Activated CD4-positive, alpha-beta memory T cell treated with anti-CD3 and anti-CD28 coated beads, Interleukin-2, amount 10 ng/mL, durations not matched to agents 7 days and 5 days (primary cell): ENCODE measurements at places on chromosomes 16 and 17.

DNA sequence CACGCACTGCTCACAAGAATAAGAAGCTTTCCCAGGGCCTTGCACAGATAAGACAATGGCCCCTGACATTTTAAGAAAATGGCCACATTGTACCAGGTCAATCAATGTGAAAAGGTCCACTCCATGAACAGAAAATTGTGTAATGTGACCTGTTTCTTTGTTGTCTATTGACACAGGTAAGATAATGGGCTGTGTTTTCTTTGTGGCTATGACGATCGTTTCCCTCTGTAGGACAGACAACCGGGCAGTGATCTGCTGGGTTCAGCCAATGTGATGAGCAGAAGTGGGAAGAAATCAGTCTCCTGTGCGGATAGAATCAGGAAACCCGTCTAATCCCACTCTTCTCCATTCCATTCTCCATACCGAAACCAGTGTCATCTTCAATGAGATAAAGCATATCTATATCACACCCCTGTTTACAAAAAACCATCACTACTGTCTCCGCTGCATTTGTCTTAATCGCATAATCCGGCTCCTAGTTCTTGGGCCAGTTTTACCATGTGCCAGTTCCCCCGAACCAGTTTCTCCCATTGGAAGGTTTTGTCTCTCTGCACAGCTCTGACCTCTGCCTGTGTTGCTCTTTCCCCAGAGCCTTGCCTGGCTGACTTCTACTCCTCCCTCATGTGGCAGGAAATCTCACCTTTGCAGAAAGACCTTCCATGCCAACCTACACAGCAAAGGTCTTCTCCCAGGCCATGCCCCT, 66.9 kb upstream of the ATF7IP2 start:
- no peak for DNase-seq

- DNase-seq: no peak
Measured at GRCh38 chr16:67252609-67253497, 4.1 kb downstream of the SLC9A5 start.

GRCh38 chr17:3870871-3871306, 22.0 kb downstream of the CAMKK1 start:
- no peak for DNase-seq

- DNase-seq: peak; percentile 75
Measured at GRCh38 chr16:84507011-84507982, 2.8 kb upstream of the MEAK7 start.

GRCh38 chr16:12724226-12724625, 79.5 kb downstream of the CPPED1 start:
- no peak for DNase-seq

DNA sequence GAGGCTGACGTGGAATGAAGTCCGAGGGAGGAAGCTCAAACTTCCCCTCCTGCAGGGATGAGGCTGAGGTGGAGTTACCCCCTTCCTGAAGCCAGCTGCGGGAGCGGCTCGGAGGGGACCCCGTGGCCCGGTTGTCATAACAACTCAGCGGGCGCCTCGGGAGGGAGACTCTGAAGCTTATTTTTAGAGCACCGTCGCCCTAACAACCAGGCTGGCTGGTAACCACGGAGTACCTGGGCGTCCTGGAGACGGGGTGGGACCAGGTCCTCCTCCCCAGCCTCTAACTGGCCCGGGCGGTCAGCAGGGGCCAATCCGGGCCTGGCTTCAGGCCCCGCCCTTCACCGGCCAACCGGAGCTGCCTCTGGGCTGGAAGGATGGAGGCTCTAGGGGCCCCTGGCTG, 27.7 kb downstream of the NECAB2 start:
- DNase-seq: no peak

DNA sequence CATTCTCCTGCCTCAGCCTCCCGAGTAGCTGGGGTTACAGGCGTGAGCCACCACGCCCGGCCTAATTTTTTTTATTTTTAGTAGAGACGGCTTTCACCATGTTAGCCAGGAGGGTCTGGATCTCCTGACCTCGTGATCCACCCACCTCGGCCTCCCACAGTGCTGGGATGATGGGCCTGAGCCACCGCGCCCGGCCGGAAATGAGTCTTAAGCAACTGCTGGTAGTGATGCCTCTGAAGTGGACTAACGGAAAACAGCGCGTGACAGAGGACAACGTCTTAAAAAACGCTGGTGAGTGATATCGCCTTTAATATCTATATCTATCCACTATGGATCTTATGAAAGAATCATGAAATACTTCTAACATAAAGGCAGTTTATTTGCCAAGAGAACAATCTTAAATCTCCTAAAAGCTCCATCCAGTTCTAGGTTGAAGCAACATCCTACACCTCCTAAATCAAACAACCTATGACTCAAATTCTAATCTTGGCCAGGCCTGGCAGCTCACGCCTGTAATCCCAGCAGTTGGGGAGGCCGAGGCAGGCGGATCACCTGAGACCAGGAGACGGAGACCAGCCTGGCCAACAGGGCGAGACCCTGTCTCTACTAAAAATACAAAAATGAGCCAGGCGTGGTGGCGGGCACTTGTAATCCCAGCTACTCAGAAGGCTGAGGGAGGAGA, 69.8 kb downstream of the NXN start:
- DNase-seq: no peak

- DNase-seq: no peak
Measured at GRCh38 chr17:56894859-56895455, 18.9 kb downstream of the TRIM25 start.

DNA sequence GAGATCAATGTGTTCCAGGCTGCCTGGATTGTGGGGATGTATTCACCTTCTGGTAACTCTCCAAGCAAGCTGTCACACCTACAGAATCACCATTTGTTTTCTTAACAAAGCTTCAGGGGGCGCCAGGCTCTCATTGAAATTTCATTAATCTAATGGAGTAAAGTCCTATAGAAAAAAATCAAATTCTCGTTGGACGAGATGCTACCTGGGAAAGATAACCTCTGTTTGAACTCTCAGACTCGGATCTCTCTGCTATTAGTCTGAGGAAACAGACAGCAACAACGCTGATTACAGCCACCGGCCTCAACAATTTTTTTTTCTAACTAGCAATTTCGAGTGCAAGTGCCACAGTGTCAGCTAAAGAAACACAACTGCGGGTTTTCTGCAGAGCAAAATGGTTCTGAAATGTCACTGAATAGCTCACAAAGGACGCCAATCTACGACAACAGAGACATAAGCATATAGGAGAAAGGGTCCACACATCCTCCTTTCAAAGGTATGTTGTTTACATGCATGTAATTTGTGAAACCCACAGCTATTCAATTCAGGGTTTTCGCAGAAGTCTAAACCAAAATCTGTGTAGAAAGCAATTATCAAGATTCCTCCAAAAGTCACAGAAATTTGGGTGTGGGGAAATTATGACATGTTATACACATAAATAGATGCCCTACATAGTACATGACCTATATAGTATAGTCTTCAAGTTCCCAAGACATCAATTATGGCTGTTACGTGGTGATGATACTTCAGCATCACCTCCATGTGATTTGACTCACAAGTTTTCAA, 135.8 kb downstream of the SKAP1 start:
- no peak for DNase-seq

- DNase-seq: no peak
Measured at GRCh38 chr16:17605784-17606183, 135.0 kb upstream of the XYLT1 start.

- DNase-seq: no peak
Measured at GRCh38 chr17:60154616-60155426, 5.0 kb downstream of the CA4 start.

- DNase-seq: no peak
Measured at GRCh38 chr16:51473091-51473490, 322.0 kb upstream of the SALL1 start.

GRCh38 chr17:49779739-49780231, 8.7 kb upstream of the KAT7 start:
- DNase-seq: peak; percentile 26

GRCh38 chr17:70070305-70071027, 4.6 kb upstream of the KCNJ16 start:
- no peak for DNase-seq

- peak; percentile 45 for DNase-seq
Measured at GRCh38 chr17:35612924-35613521, 25.9 kb downstream of the AP2B1 start.

GRCh38 chr16:29747947-29748759, 2.4 kb upstream of the C16orf54 start:
- no peak for DNase-seq

DNA sequence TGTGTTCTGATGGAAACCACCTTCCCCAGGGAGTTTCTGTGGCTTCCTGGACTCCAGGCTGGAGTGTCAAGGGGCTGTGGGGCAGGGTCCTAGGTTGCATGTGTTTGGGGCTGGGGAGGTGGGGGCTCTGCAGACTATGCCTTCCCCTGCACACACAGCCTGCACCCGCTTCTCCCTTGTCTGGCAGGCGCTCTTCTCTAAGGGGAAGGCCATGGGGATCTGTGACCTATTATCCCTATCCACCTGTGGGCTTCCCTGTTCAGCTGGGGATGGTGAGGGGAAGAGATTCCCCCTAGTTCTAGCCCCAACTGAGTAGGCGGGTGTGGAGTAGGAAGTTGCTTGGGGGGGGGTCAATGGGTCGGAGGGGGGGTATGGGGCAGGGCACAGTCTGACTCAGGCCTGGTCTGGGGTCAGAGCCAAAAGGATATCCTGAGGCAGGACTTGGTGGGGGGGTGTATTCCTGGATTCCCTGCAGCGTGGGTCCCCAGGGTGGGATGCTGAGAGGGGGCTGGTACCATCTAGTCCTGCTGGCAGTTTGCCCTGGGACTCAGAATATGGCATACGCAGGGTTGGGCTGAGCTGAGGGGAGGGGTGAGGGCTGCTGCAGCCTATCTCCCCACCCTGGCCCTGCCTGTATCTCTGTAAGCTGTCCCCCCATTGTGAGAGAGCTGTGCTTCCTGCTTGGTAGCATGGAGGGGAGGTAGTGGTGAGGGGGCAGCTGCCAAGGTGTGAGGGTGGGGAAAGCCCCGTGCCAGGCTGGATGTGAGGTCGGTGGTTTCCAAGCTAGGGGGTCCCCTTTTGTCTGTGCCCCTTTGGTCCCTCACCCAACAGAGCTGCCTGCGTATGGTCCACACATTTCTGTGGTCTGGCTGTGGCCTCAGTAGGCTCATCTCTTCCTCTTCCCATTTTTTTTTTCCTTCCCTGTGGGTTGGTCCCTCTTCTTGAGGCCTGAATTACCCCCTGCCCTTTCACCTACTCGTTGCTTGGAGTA, 14.7 kb downstream of the RARA start:
- peak; percentile 52 for DNase-seq

DNA sequence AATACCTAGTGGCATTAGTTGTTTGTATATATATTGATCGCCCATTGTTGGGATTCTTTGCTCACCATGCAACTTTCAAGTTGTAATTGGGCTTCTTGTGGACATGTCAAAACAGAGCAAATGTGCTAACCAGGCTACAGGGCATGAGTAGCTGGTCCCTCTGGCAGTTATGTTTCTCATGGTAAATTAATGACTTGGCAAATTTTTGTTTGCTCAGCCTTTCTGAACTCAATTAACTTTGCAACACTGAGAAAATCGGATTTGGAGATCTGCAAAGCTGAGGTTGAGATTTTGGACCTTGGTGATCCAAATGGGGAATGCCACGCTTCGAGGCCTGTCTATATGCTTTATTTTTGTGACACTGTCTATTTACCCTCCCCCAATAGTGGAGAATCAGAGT, 138.5 kb upstream of the PIRT start:
- no peak for DNase-seq

GRCh38 chr17:57629470-57629869, 115.6 kb downstream of the CCDC182 start:
- no peak for DNase-seq

DNA sequence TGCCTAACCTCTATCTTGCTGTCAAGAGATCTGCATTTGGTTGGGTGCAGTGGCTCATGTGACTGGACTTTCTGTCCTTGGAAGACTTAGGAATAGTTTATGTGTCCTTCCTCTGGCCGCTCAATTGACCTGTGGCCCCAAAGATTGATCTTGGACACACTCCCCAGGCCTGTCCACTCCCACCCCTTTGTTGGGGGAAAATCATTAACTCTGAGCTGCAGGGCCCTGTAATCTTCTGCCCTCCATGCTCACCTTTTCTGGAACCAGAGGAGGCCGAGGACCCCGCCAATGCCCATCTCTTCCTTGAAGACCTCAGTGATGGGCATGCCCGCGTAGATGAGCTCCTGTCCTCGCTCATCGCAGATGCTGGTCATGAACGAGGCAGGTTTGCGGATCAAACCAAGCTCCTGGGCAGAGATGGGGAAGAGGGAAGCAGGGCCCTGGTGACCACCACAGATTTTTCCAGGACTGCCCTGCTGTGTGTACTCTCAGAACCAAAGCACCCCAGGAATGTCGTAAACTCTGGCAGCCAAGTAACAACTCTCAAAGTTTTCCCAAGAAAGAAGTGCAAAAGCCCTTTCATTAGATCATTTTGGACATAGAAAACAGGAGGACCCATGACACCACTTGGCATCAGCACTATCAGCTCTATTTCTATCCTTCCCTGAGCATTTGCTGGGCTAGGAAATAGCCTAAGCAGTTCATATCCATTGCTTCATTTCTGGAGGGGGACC, 8.5 kb upstream of the KLHL11 start:
- DNase-seq: no peak

- DNase-seq: no peak
Measured at GRCh38 chr16:30064729-30065101, 845 bp upstream of the ALDOA start.

GRCh38 chr17:38864636-38865398, 5.0 kb upstream of the LASP1 start:
- no peak for DNase-seq

- DNase-seq: no peak
Measured at GRCh38 chr17:69609473-69610305, 195.2 kb downstream of the MAP2K6 start.

GRCh38 chr16:72927199-72928089, 120.5 kb downstream of the ZFHX3 start:
- DNase-seq: no peak

GRCh38 chr16:3655030-3655395, 522 bp downstream of the DNASE1 start:
- no peak for DNase-seq

DNA sequence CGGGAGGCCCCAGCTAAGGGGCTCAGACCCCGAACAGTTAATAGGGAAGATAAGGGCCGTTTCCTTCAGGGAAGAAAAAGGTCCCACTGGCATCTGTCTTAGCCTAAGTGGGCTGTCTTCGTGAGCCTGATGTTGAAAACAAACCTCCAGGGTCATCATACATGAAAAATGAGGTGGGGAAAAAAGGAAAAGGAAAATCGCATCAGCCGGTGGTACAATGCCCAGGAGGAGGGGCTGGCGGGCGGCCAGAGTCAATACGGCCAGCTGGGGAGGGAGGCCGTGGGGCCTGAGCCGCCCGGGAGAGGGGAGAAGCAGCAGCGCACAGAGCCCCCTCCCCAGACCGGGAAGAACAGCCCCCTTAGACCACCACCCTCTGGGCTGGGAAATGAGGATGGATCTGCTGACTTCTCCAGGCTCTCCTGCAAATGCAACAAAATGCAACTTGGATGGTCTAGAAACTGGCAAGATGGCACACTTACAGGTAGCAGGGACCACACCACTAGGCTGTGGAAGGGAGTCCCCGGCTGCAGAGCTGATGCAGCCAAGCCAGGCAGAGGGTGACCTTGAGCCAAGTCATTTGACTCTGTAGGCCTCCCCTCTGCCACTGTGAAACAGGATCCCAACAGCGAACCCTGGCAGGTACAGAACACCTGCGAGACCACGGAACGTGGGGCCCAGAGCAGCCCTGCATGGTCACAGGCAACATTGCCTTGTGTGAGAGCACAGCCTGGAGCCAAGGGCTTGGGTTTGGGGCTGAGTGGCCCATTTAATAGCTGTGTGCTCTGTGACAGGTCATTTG, 448.5 kb downstream of the SOX9 start:
- DNase-seq: no peak
